ENCODE measurements at places on chromosomes 11 and 22. TPM values are rescaled to one million over a fixed set of nuclear protein-coding genes. Genes with fewer than 3 reads are reported as not detected.

PHF5A gene
- total RNA-seq: 87.6 TPM

KLHDC7B gene
- total RNA-seq: not detected

SAA2 gene
- total RNA-seq: not detected

MYEOV gene
- 2.2 TPM for total RNA-seq

DRAP1 gene
- total RNA-seq: 150 TPM

ART1 gene
- total RNA-seq: not detected

FAM111B gene
- 18.0 TPM for total RNA-seq

MMP12 gene
- not detected for total RNA-seq

GRIK4 gene
- total RNA-seq: 0.07 TPM

NNMT gene
- total RNA-seq: 346 TPM

CDC42EP2 gene
- 19.5 TPM for total RNA-seq

MFRP gene
- total RNA-seq: not detected

FOLR1 gene
- total RNA-seq: not detected

TRIM51 gene
- total RNA-seq: not detected

HTR3A gene
- not detected for total RNA-seq

C11orf42 gene
- not detected for total RNA-seq

WDR74 gene
- 71.1 TPM for total RNA-seq

OSBP2 gene
- 5.9 TPM for total RNA-seq

KDM2A gene
- total RNA-seq: 33.0 TPM

NLRP14 gene
- total RNA-seq: 0.40 TPM

TSPAN32 gene
- total RNA-seq: not detected

LINC01488 gene
- not detected for total RNA-seq

PGA3 gene
- total RNA-seq: not detected

OR8H2 gene
- total RNA-seq: not detected

SORL1 gene
- 0.53 TPM for total RNA-seq

IL18 gene
- 0.99 TPM for total RNA-seq

SSTR3 gene
- total RNA-seq: not detected

FERMT3 gene
- 109 TPM for total RNA-seq

MS4A6E gene
- total RNA-seq: not detected

BIRC3 gene
- 3.5 TPM for total RNA-seq

APOL4 gene
- total RNA-seq: 0.53 TPM

CFAP300 gene
- not detected for total RNA-seq

DGCR2 gene
- 36.4 TPM for total RNA-seq

PAMR1 gene
- total RNA-seq: not detected

CCDC82 gene
- 25.7 TPM for total RNA-seq

AQP11 gene
- total RNA-seq: 0.63 TPM

MLC1 gene
- not detected for total RNA-seq

TUB gene
- 1.3 TPM for total RNA-seq

C1QTNF4 gene
- total RNA-seq: 0.11 TPM

TEAD1 gene
- total RNA-seq: 25.1 TPM

PARVG gene
- not detected for total RNA-seq

USH1C gene
- total RNA-seq: not detected

MS4A1 gene
- not detected for total RNA-seq

RIMBP3C gene
- total RNA-seq: 0.04 TPM

GUCY1A2 gene
- total RNA-seq: 0.14 TPM

TMEM151A gene
- total RNA-seq: not detected

OR2AG2 gene
- total RNA-seq: 0.07 TPM

KCNE3 gene
- total RNA-seq: 0.40 TPM

MS4A12 gene
- not detected for total RNA-seq

ARHGEF17 gene
- 24.2 TPM for total RNA-seq

BIRC2 gene
- total RNA-seq: 71.0 TPM

SLC25A17 gene
- total RNA-seq: 14.7 TPM

OR52I2 gene
- not detected for total RNA-seq

APOC3 gene
- not detected for total RNA-seq

MS4A7 gene
- not detected for total RNA-seq

SMC1B gene
- 0.04 TPM for total RNA-seq

ABTB2 gene
- 0.07 TPM for total RNA-seq

HOATZ gene
- total RNA-seq: not detected

Data from pulmonary artery endothelial cell (primary cell).